ENCODE measurements at places on chromosomes 1 and 21. TPM values are rescaled to one million over a fixed set of nuclear protein-coding genes. Genes with fewer than 3 reads are reported as not detected.

The UTS2 gene
- 0.17 TPM for total RNA-seq

The CHRNB2 gene
- under 0.01 TPM for total RNA-seq

The YOD1 gene
- total RNA-seq: 2.9 TPM

The TMEM240 gene
- total RNA-seq: 4.0 TPM

The DNAJC28 gene
- 1.5 TPM for total RNA-seq

The HUNK gene
- 0.34 TPM for total RNA-seq

The CAP1 gene
- total RNA-seq: 346 TPM

The SAMD13 gene
- total RNA-seq: 2.5 TPM

The PROX1 gene
- not detected for total RNA-seq

The COL18A1 gene
- 100 TPM for total RNA-seq

The CR2 gene
- not detected for total RNA-seq

The LRRC71 gene
- total RNA-seq: 0.15 TPM

The NFYC gene
- 35.8 TPM for total RNA-seq

The DNALI1 gene
- 7.9 TPM for total RNA-seq

The SELENOF gene
- total RNA-seq: 121 TPM

The SLC25A34 gene
- total RNA-seq: 0.17 TPM

The F13B gene
- total RNA-seq: not detected

The HEATR1 gene
- 22.2 TPM for total RNA-seq

The SIK1 gene
- not detected for total RNA-seq

The LCE1C gene
- total RNA-seq: not detected

The MANEAL gene
- 0.30 TPM for total RNA-seq

The ARHGAP30 gene
- total RNA-seq: not detected

The AADACL4 gene
- not detected for total RNA-seq

The ELAPOR1 gene
- total RNA-seq: under 0.01 TPM

The NOL9 gene
- 15.3 TPM for total RNA-seq

The LCE3D gene
- not detected for total RNA-seq

The CHI3L1 gene
- total RNA-seq: 0.59 TPM

The POU3F1 gene
- total RNA-seq: not detected

The GPR3 gene
- 1.0 TPM for total RNA-seq

The HSF2BP gene
- total RNA-seq: 0.45 TPM

The RAB7B gene
- total RNA-seq: 3.4 TPM

The MXRA8 gene
- 409 TPM for total RNA-seq

The CASZ1 gene
- total RNA-seq: 0.30 TPM

The RHD gene
- not detected for total RNA-seq

The SPRR2B gene
- total RNA-seq: not detected

The TEKT2 gene
- total RNA-seq: 0.89 TPM

The TDRD5 gene
- total RNA-seq: not detected

The CNR2 gene
- total RNA-seq: not detected

The CYP2J2 gene
- 0.50 TPM for total RNA-seq

The CD34 gene
- total RNA-seq: not detected
